ENCODE measurements at places on chromosomes 2 and 18.

GRCh38 chr2:54652540-54652939, 70.9 kb upstream of the EML6 start:
- DNase-seq, result no peak

DNA sequence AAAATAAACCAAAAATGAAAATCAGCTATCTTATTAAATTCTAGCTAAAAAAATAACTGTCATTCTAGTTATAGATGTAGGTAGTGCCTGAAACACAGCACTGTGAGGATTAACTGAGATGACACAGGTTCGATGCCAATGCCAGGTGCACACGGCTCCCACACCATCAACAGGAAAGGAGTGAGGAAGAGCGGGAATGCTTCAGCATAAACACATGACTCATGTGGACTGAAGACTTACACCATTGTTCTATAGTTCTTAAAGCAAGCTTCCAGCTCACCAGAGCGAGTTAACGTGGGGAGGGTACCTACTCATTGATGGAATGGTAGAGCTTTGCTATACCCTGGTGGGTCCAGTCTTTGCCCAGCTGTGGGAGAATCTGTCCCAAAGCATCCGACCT, 76.7 kb downstream of the EMILIN2 start:
- no peak for DNase-seq

- no peak for DNase-seq
Observed at GRCh38 chr2:124186801-124187200, 161.7 kb downstream of the CNTNAP5 start.

GRCh38 chr18:79816092-79816491, 18.4 kb downstream of the KCNG2 start:
- DNase-seq, result no peak

GRCh38 chr18:13374468-13375301, 156.1 kb downstream of the LDLRAD4 start:
- DNase-seq, result no peak

DNA sequence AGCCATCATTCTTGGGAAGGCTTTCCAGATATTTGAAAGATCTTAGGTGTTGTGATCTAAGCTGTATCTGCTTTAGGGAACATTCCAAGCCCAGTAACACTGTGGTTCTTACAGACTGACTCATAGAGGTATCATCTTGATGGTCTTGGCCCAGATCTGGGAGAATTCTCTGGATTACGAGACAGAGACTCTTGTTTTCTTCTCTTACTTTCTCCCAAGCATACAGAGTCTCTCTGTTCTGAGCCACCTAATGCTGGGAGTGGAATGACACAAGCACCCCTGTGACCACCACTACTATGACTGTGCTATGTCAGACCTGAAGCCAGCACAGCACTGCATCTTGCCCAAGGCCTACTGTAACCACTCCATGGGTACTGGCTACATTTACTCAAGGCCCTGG, 81.0 kb upstream of the EPAS1 start:
- no peak for DNase-seq

DNA sequence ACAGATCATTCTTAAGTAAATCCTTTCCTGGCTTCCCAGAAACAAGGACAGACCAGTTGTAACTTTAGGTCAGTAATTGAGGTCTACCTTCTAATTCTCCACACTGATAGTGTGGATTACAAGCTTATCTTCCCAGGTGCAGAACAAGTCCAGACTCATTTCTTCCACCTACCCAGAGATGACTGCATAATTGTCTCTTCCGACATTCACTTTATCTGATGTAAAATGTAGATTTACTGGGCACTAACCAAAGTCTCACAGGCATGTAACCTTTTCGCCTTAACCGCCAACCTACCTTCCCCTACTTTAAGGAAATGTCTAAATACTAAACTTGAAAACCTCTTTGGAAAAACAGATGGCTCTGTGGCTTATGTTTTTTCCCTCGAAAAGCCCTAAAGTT, 96.2 kb downstream of the NCK2 start:
- no peak for DNase-seq

GRCh38 chr18:79586436-79587225, 93.0 kb upstream of the CTDP1 start:
- DNase-seq, result no peak

DNA sequence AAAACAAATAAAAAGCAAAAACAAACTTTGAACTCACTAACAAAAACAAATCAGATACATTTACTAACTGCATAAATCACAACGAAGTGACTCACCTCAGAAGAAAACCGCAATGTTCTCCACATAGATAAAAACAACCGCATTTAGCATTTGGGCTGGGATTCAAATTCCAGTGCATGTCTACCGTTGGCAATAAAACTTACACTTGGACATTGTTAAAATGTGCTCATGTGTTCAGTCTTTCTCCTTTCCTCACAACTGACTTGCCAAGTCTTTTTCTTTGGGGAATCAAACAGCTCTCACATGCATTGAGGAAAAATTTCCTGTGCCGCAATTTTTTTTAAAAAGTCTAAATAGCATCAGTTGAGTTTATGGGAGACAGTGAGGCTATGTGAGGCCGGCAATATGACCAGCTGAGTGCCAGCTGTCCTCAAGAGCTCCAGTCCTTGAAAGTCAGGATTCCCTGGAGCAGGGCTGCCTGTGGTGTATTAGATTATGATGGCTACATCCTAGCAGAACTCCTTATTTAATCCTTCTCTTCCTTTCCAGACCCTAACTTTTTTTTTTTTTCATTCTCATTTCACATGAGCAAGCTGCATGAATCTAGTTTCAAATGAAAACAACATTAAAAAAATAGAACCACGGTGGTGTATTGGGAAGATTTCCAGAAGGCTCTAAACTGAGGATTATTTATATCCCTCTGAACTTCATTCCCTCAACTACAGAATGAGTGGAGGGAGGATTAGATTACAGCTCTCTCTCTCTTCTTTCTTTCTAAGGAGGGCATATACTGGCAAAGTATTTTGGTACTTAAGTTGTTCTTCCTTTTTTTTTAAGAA, 70.2 kb upstream of the MEIS1 start:
- DNase-seq, result no peak

DNA sequence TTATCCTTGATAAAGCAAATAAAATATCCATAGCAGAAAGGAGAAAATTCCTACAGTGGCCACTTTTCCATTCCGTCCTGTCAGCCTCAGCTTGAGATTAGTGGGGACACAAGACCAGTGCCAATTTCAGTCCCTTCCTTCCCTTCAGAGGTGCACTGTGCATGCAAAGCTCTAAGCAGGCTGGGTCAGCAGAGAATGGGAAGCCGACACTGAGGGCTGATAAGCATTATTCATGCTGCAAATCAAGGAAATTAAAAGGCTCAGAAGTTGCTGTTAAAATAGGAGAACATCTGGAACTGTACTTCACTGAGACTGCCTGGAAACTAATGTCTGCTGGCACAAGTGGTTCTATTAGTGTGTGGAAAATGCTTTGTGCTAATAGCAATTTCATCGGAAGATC, 534.3 kb downstream of the ADCYAP1 start:
- no peak for DNase-seq

DNA sequence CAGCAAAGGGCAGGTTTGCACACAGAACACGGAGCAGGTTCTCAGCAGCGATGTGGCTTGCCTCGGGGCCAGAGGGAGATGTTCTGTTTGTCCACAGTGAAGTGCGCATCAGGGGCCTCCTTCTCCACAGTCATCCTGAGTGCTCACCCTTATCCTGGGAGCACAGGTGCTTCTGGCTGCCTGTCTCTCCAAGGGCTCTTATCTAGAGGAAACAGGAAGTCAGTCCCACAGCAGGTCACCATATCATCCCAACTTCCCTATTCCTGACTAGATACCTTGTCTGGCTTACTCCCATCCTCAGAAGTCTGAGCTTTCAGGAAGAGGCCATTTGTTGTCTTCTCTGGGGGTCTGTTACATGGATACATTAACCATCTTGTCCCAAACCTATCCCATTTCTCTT, at the start of gene CD207:
TSS of gene CD207 (minus strand) at position 174 of the 400 bp plus-strand sequence. CDS start at position 134, 40 bp downstream.
- no peak for DNase-seq

GRCh38 chr2:173740639-173741038, 224.5 kb downstream of the SP3 start:
- no peak for DNase-seq

- DNase-seq, result no peak
Observed at GRCh38 chr2:227464851-227465250, 7.1 kb upstream of the AGFG1 start.

DNA sequence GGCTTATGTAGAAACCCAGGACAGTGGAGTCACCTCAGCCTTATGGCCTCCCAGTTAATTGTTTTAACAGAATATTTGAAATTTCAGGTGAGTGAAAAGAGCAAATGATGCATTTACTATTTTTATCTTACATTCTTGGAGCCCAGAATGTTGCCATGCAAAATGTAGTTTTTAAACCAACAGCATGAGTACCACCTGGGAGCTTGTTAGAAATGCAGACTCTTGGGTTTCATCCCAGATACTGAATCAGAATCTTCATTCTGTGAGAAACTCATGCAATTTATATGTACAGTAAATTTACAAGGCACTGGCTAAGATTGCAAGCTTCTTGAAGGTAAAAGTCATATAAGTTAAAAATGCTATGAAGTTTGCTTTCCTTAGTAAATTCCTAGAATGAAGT, 654.5 kb upstream of the CDH2 start:
- no peak for DNase-seq

DNA sequence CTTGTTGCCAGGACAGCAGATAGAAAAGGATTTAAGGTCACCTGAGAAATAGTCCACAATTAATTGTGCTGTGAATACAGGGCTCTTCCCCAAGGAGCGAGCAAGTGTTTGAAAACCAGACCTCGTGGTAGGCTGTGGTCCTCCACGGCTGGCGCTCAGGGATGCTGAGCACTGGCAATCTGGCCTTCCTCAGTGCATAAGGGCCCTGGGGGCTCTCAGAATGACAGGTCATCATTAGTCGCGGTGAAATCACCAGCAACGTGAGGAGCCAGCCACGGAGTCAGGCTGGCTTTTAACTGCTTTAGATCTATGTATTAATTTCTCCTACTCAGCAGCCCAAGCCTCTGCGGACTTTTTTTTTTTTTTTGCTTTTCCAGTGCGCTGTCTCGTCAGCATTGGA, 148.5 kb downstream of the FHOD3 start:
- no peak for DNase-seq

GRCh38 chr2:199457147-199458008, at the start of gene SATB2:
Gene SATB2 (minus strand): TSS chr2:199457939. CDS start chr2:199456037, 1,902 bp downstream.
- no peak for DNase-seq

DNA sequence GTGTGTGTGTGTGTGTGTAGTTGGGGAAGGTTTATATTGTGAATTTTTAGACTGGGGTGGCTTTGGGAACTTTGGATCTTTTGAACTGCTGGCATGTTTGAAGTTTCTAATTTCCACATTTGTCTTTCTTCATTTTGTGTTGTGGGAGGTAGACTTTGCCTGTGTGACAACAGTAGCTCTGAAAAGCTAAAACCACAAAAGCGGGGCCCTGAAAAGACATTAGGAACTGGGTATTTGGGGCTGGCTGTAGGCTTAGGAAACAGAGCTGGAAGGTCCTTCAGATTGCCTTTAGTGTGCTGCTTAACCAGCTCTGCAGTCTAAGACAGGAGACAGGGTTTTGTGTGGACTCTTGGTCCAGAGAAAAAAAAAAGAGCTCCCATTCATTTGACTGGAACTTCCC, 27.2 kb upstream of the DOCK10 start:
- DNase-seq, result no peak

DNA sequence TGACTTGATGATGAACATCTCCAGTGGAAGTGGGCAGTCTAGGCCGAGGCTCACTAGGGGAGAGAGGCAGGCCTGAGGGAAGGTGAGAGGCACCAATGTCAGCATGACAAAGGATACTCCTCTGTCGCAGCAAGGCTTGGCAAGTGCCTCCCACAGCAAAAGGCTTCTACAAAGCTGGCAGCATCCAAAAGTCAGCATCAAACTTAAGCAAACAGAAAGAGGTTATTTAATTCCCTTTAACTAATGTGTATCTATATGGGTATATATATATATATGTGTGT, 41.6 kb downstream of the NIFK start:
- DNase-seq, result no peak

GRCh38 chr2:102520801-102521200, 47.8 kb downstream of the SLC9A4 start:
- DNase-seq, result no peak

DNA sequence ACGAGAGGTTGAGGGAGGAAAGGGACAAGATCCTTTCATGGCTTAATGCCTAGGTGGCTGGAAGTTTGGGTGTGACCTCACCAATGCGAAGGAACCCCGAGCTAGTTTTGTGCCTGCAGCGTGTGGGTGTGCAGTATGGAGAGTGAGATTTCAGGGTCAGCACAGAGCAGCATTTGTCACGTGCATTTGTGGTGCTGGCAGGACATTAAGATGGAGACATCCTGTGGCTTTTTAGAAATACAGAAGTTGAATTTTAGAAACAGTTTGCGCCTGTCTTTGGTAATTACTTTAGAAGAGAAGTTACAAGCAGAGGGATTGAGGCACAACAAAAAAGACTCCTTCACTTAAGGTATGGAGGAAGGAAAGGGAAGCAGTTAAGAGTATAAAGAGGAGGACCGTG, 258.2 kb upstream of the THUMPD2 start:
- no peak for DNase-seq

DNA sequence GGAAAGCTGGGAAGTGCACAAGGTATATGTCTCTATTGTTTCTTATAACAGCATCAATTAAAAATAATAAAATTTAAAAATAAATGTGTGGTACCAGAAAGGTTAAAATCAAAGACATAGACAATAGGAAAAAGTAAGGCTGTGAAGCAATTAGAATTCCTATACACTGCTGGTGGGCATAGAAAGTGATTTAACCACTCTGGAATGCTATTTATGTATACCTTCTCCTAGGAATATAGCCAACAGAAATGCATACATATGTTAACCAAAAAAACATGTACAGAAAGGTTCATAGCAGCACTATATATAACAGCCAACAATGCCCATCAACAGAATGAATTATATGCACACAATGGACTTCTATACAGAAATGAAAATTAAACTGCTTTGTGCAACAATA, 43.0 kb downstream of the WDSUB1 start:
- DNase-seq, result no peak

DNA sequence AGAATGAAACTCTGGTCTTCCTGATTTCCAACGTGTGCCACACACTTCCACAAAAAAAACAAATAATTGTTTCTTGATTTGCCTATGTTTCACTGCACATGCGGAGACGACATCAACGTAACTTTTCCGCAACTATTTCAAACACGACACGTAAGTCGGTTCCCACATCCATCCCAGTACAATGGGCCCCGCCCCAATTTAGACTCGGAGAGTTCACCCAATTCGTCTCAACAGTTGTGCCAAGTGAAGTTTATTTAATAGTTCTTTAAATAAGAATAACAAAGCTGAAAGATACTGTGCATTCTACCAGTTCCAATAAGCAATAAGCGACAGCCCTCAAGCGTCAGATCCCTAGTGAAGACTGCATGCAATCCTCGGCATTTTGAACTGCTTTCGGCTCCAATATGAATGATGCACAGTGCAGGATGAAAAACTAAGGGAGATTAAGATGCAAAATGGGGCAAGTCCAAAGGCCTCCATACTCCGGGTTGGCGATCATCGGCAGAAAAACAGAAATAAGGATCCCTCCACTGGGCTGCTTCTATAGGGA, 664 bp downstream of the CCT4 start:
- no peak for DNase-seq

DNA sequence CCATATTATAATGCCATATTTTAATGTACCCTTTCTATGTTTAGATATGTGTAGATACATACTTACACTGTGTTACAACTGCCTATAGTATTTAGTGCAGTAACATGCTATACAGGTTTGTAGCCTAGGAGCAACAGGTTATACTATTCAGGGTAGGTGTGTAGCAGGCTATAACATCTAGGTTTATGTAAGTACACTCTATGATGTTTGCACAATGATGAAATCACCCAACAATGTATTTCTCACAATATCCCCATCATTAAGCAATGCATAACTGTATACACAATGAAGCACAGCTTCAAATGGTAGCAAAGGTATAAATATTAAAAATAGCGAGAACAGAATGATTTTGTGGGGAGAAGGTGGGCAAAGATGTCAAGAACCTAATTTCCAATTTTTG, 117.8 kb downstream of the DYM start:
- no peak for DNase-seq
